ENCODE measurements at places on chromosomes 1 and 21.

DNA sequence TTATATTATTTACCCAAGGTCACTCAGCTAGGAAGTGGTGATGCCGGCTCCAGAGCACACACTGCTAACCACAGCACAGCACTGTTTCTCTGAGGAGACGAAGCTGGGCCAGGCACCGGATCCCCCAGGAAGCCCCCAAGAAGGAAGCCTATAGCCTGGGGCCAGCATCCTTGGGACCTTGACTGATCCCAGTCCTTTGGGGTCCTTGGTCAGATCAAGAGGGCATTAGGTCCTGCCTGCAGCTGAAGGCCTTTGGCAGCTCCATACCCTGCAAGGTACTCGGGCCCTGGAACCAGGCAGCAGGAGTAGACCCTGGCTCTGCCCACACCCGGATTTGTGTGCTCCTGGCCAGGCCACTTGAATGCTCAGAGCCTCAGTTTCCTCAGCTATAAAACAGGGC, 128.0 kb downstream of the LACTBL1 start:
- DNase-seq: no peak

DNA sequence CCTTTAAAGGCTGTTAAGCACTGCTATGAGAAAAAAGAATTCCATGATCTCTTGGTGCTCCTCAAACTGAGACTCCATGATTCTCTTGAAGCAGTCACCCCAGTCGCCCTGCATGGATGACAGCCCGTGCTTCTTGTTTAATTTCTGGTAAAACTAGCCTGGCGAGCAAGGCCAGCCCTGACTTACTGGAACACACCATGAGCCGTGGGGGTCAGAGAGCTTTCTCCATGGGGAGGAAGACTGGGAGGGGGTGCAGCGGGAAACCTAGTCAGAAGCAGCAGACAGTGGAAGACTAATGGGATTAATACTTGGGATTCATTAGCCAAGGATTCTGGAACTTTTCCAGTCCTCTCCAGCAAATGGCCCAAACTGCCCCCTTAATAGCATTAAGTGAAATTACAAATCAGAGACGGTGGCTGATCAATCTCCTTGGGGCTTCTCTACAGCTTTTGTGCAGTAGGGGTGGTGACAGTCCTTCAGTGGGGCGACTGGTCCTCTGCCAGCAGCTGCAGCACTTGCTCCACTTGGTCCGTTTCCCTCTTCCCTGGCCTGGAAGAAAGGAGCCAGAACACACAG, 57.2 kb upstream of the LRRN2 start:
- DNase-seq: no peak

- DNase-seq: no peak
These were observed 675.0 kb downstream of the USP25 start for GRCh38 chr21:16404776-16405175.

- DNase-seq: no peak
These were observed 85.9 kb upstream of the PUM1 start for GRCh38 chr1:31151402-31151801.
